ENCODE measurements at places on chromosomes 1 and 21.

DNA sequence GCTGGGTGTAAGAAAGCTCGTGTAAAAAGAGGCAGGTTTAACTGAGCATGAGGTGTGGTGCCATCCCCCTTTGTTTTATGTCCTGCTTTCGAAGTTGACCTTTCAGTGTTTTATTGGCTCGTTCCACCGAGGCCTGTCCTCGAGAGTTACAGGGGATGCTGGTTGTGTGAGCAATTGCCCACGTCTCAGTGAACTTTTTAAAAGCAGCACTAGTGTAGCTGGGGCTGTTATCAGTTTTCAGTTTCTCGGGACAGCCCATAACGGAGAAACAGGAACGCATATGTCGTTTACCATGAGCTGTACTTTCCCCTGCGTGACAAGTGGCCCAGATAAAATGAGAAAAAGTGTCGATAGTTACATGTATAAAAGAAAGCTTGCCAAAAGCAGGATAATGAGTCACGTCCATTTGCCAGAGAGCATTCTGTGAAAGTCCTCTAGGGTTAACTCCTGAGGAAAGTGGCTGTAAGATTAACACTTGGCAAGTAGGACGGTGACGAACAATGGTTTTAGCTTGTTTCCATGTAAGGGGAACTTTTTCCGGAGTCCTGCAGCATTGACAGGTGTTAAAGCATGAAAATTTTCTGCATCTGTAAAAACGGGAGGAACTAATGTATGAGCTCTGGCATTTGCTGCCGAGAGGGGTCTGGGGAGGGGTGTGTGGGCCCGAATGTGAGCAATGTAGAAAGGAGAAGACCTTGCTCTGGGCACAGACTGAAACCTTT, 7.8 kb upstream of the LRRC47 start:
- DNase-seq: no peak

DNA sequence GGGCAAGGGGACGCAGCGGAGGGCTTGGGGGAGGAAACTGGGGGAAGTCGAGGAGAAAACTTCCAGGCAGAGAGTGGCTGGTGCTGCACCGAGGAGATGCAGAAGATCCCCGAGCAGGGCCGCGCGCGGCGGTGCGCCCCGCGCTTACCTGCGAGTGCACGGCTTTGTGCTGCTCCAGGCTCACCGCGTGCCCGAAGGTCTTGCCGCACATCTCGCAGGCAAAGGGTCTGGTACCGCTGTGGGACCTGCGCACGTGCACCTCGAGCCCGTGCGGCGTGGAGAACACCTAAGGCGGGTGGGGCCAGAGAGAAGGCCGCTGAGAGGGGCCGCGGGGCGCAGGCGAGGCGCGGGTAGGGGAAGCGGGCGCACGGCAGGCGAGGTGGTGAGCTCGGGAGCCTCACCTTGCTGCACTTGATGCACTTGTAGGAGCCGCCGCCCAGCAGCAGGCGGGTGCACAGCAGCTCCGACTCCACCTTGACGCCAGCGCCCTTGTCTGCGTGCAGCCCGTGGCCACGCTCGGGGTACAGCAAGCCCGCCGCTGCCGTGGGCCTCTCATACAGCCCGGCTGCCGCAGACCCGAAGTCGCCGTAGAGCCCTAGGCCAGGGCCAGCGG, 6.4 kb downstream of the GFI1 start:
- no peak for DNase-seq

DNA sequence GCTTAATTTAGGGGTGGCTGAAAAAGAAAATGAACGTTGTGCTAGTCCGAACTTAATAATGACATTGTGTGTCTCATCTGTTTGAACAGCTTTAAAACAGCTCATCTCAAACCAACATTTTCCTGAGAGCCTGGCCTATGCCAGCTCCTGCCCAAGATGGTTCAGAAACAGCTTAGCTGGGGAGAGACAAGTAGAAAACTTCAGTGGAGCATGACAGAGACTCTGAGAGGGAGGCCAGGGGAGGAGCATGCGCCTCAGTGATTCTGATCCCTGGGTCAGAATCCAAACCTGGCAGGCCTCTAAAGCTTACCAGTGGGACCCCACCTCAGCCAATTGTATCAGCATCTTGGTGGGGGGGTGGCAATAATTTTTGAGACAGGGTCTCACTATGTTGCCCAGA, 99.3 kb downstream of the TAS1R2 start:
- no peak for DNase-seq

- no peak for DNase-seq
Measured at GRCh38 chr1:97827887-97828286, 92.9 kb downstream of the DPYD start.

- DNase-seq: peak; percentile 98
Measured at GRCh38 chr1:156114101-156114918, at the start of gene LMNA. Gene LMNA, plus strand, starts transcription at chr1:156114711. Its CDS starts 208 bp downstream, at chr1:156114919.

DNA sequence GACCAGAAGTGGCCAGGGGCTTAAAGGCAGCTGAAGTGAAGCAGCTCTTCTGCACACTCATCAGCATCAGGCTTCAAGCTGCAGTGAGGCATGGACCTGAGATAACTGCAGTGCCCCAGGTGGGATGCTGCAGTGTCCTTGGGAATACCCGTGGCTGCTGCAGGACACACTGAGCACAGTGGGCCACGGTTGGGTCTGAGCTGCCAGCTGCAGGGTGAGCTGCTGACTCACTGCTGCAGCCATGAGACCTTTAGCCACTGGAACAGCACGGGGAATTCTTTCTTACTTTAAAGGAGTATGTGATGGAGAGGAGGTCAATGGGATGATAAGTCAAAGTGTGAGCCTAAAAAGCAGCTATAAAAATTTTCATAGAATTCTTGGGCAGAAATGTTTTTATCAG, 102.1 kb downstream of the XCL2 start:
- no peak for DNase-seq

DNA sequence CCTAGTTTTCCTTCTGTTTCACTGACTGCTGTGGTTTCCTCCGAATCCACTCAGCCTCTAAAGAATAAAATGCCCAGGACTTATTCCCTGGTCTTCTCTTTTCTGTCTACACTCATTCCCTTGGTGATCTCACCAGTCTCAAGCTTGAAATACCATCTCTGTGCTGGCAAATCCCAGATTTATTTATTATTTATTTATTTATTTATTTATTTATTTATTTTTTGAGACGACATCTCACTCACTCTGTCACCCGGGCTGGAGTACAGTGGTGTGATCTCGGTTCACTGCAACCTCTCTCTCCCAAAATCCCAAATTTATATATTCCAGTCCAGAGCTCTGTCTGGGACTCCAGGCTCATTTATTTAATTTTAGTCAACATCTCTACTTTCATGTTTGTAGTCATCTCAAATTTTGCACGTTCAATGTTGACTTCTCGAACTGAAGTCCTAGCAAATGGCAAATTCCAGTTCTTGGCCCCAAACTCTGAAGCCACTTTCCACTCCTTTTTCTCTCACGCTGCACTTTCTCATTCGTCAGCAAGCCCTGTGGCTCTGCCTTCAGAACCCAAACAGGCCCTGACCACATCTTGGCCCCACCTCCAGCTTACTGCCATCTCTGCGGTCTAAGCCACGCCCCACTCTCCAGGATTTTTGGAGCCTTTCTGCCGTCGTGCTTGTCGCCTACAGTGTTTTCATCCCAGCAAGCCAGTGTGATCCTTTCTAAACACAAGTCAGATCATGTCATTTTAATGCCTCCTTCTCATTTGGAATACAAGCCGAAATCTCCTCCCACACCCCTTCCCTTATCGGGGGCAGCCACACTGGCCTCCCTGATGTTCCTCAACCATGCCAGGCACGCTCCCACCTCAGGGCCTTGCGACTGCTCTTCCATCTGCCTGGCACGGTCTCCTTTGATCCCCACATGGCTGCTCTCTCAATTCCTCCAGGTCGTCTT, 14.2 kb upstream of the TENT5B start:
- no peak for DNase-seq

DNA sequence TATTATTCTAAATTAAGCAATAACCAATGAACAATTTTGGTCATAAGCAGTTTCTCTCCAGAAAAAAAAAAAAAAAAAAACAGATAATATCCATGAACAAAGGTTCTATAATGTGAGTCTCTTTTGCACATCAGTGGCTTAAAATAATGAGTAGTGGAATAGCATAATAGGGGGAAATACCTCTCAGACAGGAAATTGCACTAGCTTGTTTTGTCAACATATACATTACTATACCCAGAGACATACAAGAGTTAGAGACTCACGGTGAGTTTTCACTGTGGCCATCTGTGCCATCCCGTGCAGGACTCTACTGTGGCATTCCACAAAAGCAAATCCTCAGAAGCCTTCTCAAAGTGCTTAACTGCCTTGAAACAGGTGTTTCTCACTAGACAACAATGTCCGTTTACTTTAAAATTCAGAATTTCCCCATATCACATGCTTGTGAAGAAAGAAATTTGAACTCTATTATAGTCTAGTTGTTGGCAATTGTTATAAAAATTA, 697.9 kb downstream of the USP25 start:
- DNase-seq: no peak
